ENCODE measurements at places on chromosomes 12 and 14. TPM values are rescaled to one million over a fixed set of nuclear protein-coding genes. Genes with fewer than 3 reads are reported as not detected.
A peak's percentile ranks its signal among the peaks of the same experiment; 100 is the strongest.

- peak; percentile 5 for DNase-seq
- no peaks in the 10 kb centered on the region for H3K4me1 ChIP-seq
- no peak overlapping the region for H3K27ac ChIP-seq
- H3K4me3 ChIP-seq: no peak overlapping the region
- no peaks in the 10 kb centered on the region for H3K36me3 ChIP-seq
- H3K27me3 ChIP-seq: no peaks in the 10 kb centered on the region
Measured at GRCh38 chr12:131104463-131105350, 151.0 kb downstream of the ADGRD1 start.

The GTF2A1 gene
- total RNA-seq: 38.3 TPM

GRCh38 chr12:25361511-25361910 is 110.8 kb upstream of the KRAS start:
- no peaks in the 10 kb centered on the region for H3K36me3 ChIP-seq
- no peak overlapping the region for H3K4me3 ChIP-seq
- no peak for DNase-seq
- H3K27me3 ChIP-seq: peaks cover 7% of the 10 kb centered on the region
- no peak overlapping the region for H3K27ac ChIP-seq
- H3K4me1 ChIP-seq: no peaks in the 10 kb centered on the region

The RASAL1 gene
- not detected for total RNA-seq

The LRRIQ1 gene
- total RNA-seq: not detected

The MFAP5 gene
- total RNA-seq: 167 TPM

The FAM181A gene
- not detected for total RNA-seq

The SIX4 gene
- 19.6 TPM for total RNA-seq

The RHEBL1 gene
- total RNA-seq: not detected

The GDF3 gene
- total RNA-seq: not detected

The CHGA gene
- total RNA-seq: not detected

- H3K27me3 ChIP-seq: peaks cover 7% of the 10 kb centered on the region
- peaks cover 5% of the 10 kb centered on the region for H3K36me3 ChIP-seq
- peak overlapping the region; percentile 100 for H3K27ac ChIP-seq
- no peak for DNase-seq
Measured at GRCh38 chr14:73787486-73788316, 63.9 kb upstream of the PTGR2 start.

The TRIAP1 gene
- total RNA-seq: 38.8 TPM

DNA sequence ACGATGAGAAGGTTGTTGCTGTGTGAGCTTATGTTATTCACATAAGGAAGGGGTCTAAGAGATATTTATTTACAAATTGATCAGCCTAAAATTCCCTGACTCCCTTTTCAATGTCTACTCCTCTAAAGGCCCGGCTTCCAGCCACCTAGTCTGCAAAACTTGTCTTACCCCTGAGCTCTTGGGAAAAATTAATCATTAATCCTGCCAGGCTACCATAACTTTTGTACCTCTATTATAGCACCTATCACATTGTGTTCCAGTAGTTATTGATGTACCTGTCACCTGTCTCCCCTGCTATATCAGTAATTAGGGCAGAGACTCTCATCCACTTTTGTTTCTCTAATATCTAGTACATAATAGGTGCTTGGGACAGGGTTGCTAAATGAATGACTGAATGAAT is 29.3 kb upstream of the FRS2 start:
- peaks cover 9% of the 10 kb centered on the region for H3K4me1 ChIP-seq
- H3K4me3 ChIP-seq: no peak overlapping the region
- H3K36me3 ChIP-seq: no peaks in the 10 kb centered on the region
- H3K27ac ChIP-seq: no peak overlapping the region
- peaks cover 7% of the 10 kb centered on the region for H3K27me3 ChIP-seq
- no peak for DNase-seq

DNA sequence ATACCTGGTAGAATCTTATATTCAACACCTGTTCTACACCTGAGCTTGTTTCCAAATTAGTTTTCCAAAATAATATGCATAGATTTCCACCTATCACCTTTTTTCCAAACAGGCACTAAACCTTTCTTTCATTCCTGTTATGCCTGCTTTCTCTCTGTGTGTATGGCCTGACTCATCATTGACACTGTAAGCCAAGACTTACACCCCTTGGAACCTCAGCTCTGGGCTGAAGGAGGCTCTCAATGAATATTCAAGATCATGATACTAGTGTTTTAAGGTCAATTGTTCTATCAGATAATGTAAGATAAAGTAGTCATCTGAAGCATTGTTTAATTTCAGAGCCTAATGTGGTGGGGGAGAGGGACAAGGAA is 1193.3 kb downstream of the FLRT2 start:
- H3K4me3 ChIP-seq: no peak overlapping the region
- H3K27ac ChIP-seq: no peak overlapping the region
- H3K27me3 ChIP-seq: no peaks in the 10 kb centered on the region
- H3K4me1 ChIP-seq: peaks cover 8% of the 10 kb centered on the region

GRCh38 chr12:72075401-72075800 is 136.8 kb downstream of the TPH2 start:
- H3K4me3 ChIP-seq: no peak overlapping the region
- peaks cover 3% of the 10 kb centered on the region for H3K27me3 ChIP-seq
- DNase-seq: no peak
- peaks cover 8% of the 10 kb centered on the region for H3K36me3 ChIP-seq
- H3K4me1 ChIP-seq: peaks cover 11% of the 10 kb centered on the region

The CPNE6 gene
- total RNA-seq: not detected

The AVPR1A gene
- total RNA-seq: not detected

The KRT2 gene
- total RNA-seq: not detected

The MOK gene
- total RNA-seq: 20.3 TPM

GRCh38 chr12:54378796-54379397 is 5.6 kb downstream of the ZNF385A start:
- no peaks in the 10 kb centered on the region for H3K27me3 ChIP-seq
- no peaks in the 10 kb centered on the region for H3K36me3 ChIP-seq
- peaks cover 36% of the 10 kb centered on the region for H3K4me1 ChIP-seq

- no peaks in the 10 kb centered on the region for H3K27me3 ChIP-seq
- peak; percentile 19 for DNase-seq
- peaks cover 20% of the 10 kb centered on the region for H3K4me1 ChIP-seq
- peak overlapping the region; percentile 87 for H3K27ac ChIP-seq
Measured at GRCh38 chr14:31071151-31071550, 45.0 kb upstream of the STRN3 start.

- peaks cover 22% of the 10 kb centered on the region for H3K36me3 ChIP-seq
- H3K27me3 ChIP-seq: peaks cover 4% of the 10 kb centered on the region
- H3K4me1 ChIP-seq: peaks cover 30% of the 10 kb centered on the region
- DNase-seq: peak; percentile 88
- H3K4me3 ChIP-seq: peak overlapping the region; percentile 70
- peak overlapping the region; percentile 92 for H3K27ac ChIP-seq
Measured at GRCh38 chr12:95700316-95700785, 90.2 kb downstream of the NTN4 start.

- no peak overlapping the region for H3K27ac ChIP-seq
- H3K27me3 ChIP-seq: no peaks in the 10 kb centered on the region
- H3K4me1 ChIP-seq: no peaks in the 10 kb centered on the region
Measured at GRCh38 chr14:83975435-83975834, 1554.5 kb upstream of the FLRT2 start.

DNA sequence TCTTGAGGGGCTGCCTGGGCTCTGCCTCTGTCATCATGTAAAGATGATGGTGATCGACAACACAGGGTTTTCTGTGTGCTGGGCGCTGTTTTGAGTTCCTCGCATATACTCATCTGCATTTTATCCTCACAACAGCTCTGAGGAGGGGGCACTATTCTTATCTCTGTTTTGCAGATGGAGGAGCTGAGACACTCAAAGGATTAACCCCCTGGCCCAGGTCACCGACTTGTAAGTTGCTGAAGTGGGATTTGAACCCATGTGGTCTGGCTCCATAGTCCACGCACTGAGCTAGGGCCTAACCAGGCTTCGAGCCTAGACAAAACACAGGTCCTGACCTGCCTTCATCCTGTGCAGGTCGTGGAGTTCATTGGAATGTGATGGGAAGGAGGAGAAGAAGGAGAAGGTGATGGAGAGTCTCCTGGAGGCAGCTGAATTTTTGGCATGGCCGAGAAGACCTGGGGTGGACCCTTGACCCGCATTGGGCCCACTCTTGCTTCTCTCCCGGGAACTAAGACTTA is 140.0 kb downstream of the ASCL4 start:
- no peaks in the 10 kb centered on the region for H3K4me1 ChIP-seq
- DNase-seq: no peak
- peaks cover 4% of the 10 kb centered on the region for H3K27me3 ChIP-seq
- H3K27ac ChIP-seq: no peak overlapping the region

The PAX9 gene
- 0.35 TPM for total RNA-seq

The NUP107 gene
- 49.9 TPM for total RNA-seq

DNA sequence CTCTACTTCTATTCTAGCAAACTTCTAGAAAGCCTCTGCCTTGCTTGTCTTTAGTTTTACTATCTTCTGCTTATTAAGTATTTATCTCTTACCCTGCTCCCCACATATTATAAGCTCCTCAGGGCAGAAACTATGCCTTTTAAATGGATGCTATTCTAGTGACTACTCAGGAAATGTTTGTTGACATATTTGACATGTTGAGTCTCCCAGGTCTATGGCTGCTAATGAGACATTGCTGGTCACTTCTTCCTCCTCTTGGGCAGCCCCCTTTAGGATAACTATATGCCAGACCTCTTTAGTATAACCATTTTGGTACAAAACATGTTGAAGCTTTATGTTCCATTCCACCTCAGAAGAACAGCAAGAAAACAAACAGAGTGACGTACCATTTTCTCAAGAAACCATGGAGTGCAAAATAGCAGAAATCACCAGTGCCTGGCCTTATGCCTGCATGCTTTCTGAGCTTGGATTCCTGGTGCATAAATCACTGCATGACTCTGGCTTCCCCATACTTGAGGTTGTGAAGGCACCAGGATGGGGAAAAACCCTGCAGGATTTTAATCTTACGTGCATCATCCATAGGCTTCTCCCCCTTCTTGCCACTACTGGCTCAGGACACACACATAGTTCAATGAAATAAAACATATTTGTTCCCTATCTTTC is 202.6 kb downstream of the TMX1 start:
- peak; percentile 94 for DNase-seq
- peak overlapping the region; percentile 92 for H3K27ac ChIP-seq
- no peaks in the 10 kb centered on the region for H3K36me3 ChIP-seq
- no peaks in the 10 kb centered on the region for H3K27me3 ChIP-seq
- peak overlapping the region; percentile 73 for H3K4me3 ChIP-seq
- peaks cover 75% of the 10 kb centered on the region for H3K4me1 ChIP-seq

The TSPAN11 gene
- total RNA-seq: not detected

- no peak overlapping the region for H3K27ac ChIP-seq
- peaks cover 6% of the 10 kb centered on the region for H3K4me1 ChIP-seq
- peaks cover 49% of the 10 kb centered on the region for H3K27me3 ChIP-seq
Measured at GRCh38 chr12:211639-212414, 2.1 kb downstream of the SLC6A12 start.

The MYH6 gene
- total RNA-seq: not detected

The PARPBP gene
- total RNA-seq: 11.8 TPM

- no peak overlapping the region for H3K27ac ChIP-seq
- DNase-seq: no peak
- no peak overlapping the region for H3K4me3 ChIP-seq
- H3K27me3 ChIP-seq: no peaks in the 10 kb centered on the region
- no peaks in the 10 kb centered on the region for H3K36me3 ChIP-seq
- H3K4me1 ChIP-seq: peaks cover 26% of the 10 kb centered on the region
Measured at GRCh38 chr12:58450868-58451482, 469.3 kb downstream of the LRIG3 start.

DNA sequence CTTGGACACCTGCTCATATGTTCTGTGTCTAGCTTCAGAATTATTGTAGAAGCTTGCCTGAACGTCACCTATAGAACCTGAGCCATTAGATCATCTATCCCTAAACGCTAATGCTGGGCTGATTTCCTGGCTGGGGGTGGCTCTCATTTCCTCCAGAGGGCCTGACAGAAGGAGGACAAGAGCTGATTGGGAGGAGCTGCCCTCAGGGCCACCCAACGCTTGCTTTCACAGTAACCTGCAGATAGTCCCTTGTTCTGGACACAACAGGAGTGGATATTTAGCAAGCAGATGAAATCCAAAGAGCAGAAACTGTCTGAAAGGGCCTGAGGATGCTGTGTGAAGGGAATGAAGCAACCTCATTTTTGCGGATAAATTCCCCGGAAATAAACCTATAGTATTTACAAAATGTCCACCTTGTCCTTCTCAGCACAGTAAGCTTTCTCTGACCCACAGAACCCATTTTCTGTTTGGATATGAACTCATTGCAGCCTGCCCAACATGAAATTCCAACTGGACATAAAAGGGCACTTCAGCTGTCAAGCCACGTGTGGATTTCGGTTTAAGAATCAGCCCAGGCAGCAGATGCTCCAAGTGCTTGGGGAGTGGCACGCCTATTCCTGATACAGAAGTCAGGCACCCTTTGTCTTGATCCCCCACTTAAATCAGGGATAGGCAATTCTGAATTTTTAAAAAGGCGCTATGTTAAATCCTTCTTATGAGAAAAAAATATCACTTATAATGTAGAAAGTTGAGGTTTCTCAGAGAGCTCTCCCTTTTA is 32.8 kb upstream of the TUBA1C start:
- peak overlapping the region; percentile 66 for H3K4me3 ChIP-seq
- H3K27ac ChIP-seq: no peak overlapping the region
- H3K4me1 ChIP-seq: peaks cover 19% of the 10 kb centered on the region
- peaks cover 4% of the 10 kb centered on the region for H3K36me3 ChIP-seq

DNA sequence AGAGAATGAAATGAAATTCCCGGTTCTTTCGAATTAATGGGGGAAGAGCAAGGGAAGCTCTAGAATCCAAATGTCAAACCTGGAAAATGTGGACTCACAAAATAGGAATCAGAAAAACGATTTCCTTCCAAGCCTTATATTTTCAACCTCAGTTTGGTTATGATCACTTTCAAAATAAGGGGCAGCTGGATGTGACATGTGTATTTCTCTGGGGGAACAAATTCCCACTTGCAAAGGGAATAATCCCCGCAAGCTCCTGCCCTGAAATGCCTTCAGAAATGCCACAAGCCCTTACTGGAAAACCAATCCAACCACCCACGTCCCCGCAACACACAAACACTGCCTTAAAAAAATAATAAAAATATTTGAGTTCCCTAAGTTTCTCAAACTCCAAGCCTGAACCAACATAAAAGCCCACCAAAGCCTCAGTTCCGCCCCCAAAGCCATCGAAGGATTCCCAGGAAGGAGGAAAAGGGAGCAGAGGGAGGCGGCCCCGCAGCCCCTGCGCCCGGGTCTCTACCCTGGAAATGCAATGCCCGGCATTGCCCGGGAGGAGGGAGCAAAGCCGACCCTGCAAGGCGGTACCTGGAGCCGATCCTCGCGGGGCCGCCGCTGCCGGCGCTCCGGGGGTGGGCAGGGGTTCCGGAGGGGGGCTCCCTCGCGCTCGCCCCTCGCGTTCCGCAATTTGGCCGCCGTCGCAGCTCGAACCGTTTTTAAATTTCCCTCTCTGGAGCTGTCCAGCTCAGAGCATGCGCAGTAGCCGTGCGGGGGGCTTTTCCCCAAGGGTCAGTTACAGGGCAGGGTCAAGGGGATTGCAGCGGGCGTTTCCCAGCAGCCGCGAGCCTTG is at the start of gene FOXN4:
Gene FOXN4 (minus strand): TSS at position 751 of the 847 bp plus-strand sequence. CDS start 963 bp downstream, outside the sequence.
- no peak within 1 kb of the TSS for H3K4me3 ChIP-seq
- no peaks in the 10 kb centered on the region for H3K36me3 ChIP-seq
- peaks cover 6% of the 10 kb centered on the region for H3K4me1 ChIP-seq
- H3K27ac ChIP-seq: no peak within 1 kb of the TSS
- DNase-seq: no peak

The GUCY2C gene
- not detected for total RNA-seq

The TAS2R43 gene
- not detected for total RNA-seq

- peaks cover 7% of the 10 kb centered on the region for H3K4me1 ChIP-seq
- no peak overlapping the region for H3K27ac ChIP-seq
- H3K36me3 ChIP-seq: peaks cover 8% of the 10 kb centered on the region
- no peak for DNase-seq
Measured at GRCh38 chr12:109779382-109779781, 53.8 kb downstream of the TRPV4 start.

The CLEC4C gene
- total RNA-seq: not detected

Data from HFFc6 (cell line).